ENCODE measurements at places on chromosomes 5 and 9.
A peak's percentile ranks its signal among the peaks of the same experiment; 100 is the strongest.

DNA sequence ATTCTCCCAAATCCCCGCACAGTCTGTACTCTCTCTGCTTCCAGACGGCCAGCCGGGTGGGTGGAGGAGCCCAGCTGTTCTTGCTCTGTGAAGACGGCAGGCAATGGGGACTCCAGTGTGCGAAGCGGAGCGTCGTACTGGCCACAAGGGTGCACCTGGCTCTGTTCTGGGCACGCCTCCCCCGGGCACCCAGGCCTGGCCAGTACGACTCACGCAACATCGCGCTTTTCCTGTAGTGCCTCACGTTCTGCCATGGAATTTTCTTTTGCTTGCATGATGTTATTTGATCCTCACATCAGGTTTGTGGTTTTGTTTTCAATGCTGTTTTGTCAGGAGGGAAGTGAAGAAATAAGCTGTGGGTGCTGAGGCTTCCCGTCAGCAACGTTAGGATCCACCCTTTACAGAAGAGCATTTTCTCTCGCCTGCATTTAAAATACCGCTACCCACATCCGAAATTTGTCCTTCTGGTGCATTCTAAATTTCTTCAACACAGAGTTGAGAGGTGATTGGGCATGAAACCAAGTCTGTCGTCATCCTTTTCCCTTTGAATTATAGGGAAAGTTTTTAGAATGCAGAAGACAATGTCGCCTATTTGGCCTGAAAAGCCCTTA is 311.7 kb downstream of the TRIM36 start:
- DNase-seq = no peak

GRCh38 chr5:73454379-73455036 is 5.9 kb upstream of the FOXD1 start:
- no peak for DNase-seq

DNA sequence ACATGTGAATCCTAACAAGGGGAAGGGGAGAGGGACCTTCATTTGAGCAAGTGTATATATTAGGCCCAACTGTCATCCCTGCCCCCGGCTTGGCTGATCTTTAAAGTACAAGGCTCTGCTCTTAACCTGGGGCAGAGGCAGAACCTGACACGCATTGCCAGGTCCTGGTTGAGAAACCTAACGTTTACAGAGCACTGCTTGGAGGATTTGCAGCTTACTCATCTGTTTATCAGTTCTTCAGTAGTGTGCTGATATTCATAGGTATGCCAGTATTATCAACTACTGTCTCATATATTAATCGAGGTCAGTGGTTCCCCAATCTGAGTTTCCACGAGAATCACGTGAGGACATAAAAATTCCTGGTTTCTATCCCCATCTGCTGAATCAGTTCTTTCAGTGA is 50.4 kb downstream of the ACO1 start:
- DNase-seq = no peak

DNA sequence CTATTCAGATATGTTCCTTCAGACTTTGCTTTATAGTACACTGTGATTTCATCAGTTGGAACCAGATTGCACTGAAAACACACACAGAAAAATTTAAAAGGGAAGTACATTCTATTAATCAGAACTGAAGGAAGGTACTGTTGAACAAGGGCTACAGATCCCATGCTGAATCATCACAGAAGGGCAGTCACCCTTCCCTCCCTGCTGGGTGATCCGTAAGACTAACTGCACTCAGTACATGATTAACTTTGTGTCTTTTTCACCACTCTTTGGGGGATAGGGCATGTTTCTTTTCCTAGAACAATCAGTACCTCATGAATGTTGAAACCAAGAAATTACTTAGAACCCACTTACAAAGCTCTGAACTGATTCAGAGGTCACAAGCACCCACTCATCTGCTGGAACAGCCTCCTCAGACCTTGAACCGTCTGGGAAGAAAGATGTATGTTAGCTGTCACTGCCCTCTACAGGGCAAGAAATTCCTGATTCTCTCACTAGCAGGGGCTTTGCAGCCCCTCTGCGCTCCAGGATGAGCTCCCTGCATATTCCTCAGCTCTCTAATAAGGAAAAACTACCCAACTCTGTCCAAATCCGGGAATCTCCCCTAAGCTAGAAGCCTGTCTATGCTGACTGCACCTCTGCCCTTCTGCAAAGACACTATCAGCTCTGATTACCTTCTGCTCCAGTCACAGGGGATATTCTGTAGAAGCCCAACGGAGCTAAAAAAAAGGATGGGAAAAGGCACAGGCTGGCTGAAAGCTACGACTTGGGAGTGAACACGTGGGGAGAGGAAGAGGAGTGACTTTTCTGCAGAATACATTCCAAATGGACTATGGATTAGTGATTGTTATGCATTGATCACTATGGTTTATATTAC is 51.0 kb downstream of the IARS1 start:
- no peak for DNase-seq

- no peak for DNase-seq
Measured at GRCh38 chr9:78064075-78064474, 32.5 kb upstream of the GNAQ start.

DNA sequence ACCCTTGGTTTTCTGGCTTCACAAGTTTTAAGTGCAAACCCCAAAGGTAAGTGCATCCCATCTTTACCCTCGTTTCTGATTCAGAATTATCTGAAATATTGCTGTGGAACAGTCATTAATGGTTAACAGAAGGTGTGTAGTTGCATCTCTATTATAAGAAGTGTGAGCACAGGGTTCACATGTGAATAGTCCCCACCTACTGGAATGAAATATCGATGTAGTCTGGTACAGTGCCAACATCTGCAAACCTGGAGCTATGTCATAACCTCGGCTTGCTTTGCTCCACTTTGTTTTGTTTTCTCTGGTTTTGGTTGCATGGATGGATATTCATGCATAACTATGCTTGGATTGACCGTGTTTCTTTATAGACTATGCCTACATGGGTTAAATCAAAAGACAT is 12.6 kb downstream of the HTR4 start:
- no peak for DNase-seq

- DNase-seq = no peak
Measured at GRCh38 chr5:30524428-30524827, 669.1 kb upstream of the CDH6 start.

DNA sequence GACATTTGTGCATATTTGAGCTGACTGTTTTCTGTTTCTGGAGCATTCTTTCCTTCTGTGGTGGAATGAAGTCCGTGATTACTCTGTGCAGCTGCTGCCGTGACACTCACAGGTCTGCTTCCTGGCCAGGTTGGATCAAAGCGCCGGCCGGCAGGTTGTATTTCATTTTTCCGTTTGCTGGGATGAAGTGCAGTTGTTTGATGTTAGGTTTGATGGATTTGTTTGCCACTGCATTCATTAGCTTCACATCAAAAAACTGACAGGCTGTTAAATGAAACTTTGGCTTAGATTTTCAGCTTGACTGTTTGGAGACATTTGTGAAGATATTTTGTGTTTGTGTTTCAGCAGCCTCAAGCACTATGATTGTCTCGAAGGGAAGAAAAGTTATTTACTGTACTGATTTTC is 140.1 kb downstream of the KDM4C start:
- no peak for DNase-seq

- no peak for DNase-seq
Measured at GRCh38 chr5:55610542-55610941, 75.8 kb upstream of the PLPP1 start.

DNA sequence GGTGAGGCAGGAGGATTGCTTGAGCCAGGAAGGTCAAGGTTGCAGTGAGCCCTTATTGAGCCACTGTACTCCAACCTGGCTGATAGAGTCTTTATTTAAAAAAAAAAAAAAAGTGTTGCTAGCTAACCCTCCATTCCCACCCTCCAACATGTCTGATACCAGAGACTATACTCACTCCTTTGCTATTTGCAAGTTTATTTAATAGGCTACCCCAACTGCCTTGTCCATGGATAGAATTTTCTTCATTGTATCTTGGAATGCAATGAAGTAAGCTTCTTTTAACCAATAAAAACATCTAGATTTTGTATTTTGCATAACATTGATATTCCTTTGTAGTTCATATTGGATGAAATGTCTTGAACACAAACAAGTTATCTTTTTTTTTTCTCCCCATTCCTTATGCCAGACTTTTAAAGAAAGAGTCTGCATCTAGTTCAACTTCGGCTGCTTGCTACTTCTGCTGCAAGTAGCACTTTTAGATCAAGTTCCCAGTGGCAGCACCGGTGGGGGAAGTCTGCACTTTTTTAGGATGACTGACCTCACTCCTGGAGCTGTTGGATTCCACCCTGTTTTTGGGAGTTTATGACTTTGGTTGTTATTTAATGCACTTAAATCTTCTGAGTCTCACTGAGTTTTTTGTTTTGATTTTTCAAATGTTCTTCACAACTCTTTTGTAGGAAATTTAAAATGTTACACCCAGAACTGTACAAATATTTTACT is 112.5 kb downstream of the UHRF2 start:
- no peak for DNase-seq

GRCh38 chr5:150904479-150905311 is at the start of gene ZNF300:
Gene ZNF300, minus strand, starts transcription at chr5:150904980. Its CDS starts 1,825 bp downstream, at chr5:150903155.
- DNase-seq = no peak

DNA sequence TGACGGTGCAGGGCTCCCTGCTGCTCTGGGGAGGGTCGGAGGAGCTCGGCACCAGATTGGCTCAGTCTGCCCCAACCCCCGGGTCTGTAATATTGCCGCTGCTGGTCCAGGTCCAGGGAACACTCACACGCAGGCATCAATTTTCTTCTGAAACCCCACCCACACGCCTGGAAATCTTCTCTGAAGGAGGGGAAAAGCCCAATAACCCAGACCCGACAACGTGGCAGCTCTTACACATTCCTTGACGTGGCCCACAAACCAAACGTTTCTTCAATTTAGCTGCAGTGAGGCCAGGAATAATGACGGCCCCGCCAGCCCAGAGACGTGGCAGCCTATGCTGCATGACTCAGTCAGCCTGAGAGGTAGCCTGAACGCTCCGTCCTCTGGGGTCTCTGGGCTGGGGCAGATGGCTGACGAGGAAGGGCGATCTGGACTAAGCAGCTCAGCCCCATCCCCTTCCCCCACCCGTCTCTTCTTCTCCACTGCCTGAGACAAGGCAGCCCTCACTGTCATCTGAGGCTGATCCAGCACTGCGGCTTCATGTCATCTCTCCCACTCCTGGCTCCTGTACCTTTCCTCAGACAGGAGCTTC is 9.9 kb upstream of the SPARC start:
- DNase-seq = no peak

- no peak for DNase-seq
Measured at GRCh38 chr5:143428155-143428554, 24.7 kb upstream of the NR3C1 start.

GRCh38 chr5:79938468-79938867 is 52.6 kb downstream of the MTX3 start:
- peak; percentile 18 for DNase-seq

GRCh38 chr5:147534172-147534951 is 24.5 kb upstream of the DPYSL3 start:
- DNase-seq = no peak

- no peak for DNase-seq
Measured at GRCh38 chr9:96116275-96117064, 185.5 kb downstream of the HSD17B3 start.

DNA sequence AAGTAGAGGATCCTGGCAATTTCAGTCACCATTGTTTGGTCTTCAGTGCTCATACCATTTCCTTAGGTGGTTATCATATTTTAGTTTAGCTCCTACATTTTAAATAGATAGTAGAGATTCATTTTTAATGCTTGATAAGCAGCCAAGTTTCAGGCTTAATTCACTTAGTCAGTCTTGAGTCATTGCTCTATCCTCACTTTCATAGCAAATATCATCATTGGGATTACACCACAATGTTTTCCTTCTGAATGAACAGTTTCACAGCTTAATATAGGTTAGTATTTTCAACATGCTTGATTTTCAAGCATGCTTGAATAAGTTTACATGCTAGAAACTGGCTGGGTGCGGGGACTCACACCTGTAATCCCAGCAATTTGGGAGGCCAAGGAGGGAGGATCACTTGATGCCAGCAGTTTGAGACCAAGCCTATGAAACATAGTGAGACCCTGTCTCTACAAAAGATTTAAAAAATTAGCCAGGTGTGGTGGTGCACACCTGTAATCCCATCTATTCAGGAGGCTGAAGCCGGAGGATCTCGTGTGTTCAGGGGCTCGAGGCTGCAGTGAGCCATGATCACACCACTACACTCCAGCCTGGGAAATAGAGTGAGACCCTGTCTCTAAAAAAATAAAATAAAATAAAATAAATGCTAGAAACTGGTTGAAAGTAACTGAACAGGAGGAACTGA is 339.9 kb downstream of the ADGRV1 start:
- DNase-seq = no peak

GRCh38 chr5:167425161-167425560 is 866.3 kb upstream of the WWC1 start:
- DNase-seq = no peak

- no peak for DNase-seq
Measured at GRCh38 chr5:122262103-122262502, 49.9 kb upstream of the SNCAIP start.

- no peak for DNase-seq
Measured at GRCh38 chr5:148033134-148033533, 30.6 kb upstream of the SPINK5 start.

GRCh38 chr5:165138236-165138635 is 1632.8 kb downstream of the MAT2B start:
- no peak for DNase-seq

DNA sequence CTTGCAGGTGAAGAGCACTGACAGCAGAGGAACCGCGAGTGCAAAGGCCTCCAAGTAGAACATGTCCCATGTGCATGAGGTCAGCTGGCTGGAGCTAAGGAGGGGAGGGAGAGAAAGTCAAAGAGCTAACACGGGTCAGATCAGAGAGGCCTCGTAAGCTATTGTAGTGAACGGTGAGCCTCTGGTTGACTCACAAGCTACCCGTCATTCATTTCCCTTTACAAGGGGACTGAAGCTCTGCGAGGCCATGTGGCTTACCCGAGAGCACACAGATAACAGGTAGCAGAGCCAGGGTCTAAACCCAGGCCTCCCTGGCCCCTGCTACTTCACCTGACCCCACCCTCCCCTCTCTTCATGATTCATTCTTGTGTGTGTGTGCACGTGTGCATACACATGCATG is 152.7 kb upstream of the ADRA1B start:
- no peak for DNase-seq

- no peak for DNase-seq
Measured at GRCh38 chr5:143341807-143342570, 61.5 kb downstream of the NR3C1 start.

DNA sequence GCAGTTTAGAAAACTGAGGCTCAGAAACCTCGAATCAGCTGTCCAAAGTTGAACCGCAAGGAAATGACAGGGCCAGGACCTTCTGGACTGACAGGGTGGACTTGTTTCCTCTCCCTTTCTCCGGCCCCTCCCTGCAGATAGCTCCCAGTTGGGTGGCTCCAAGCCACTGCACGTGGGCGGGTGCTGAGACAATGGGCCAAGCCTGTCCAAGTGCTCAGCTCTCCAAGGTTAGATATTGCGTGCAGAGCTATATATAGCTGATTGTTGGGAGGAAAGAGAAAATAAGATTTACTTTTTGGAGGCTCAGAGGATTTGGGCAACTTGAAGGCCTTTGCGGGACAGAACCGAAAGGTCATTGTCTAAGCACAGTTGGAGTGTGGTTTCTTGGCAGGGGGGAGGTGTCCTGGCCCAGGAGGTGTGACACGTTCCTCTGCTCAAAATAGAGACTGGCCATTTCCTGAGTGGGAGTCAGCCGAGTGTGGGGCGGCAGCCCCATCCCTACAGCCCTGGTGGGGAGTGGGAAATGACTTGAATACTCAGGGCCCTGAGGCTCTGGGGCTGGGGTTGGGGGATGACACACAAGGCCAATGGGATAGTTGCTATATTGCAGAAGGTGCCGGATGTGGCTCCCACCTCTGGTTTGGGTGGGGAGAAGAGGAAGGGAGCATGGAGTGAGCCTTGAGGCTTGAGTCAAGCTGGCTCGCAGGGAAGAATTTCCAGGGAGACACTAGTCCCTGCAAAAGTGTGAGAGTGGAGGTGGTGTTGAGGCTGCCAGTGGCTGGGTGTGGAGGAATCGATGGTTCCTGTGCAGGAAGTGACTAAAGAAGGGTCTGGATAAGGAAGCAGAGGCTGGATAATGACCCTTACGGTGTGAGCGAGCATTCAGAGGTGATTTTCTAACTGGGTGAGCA is 44.4 kb upstream of the SMAD5 start:
- DNase-seq = no peak
